ENCODE measurements at places on chromosomes 3 and 15.

GRCh38 chr3:138464491-138464860 is 30.1 kb downstream of the ESYT3 start:
- DNase-seq: no peak

- DNase-seq: no peak
Measured at GRCh38 chr3:150497956-150498355, 48.3 kb downstream of the SERP1 start.

DNA sequence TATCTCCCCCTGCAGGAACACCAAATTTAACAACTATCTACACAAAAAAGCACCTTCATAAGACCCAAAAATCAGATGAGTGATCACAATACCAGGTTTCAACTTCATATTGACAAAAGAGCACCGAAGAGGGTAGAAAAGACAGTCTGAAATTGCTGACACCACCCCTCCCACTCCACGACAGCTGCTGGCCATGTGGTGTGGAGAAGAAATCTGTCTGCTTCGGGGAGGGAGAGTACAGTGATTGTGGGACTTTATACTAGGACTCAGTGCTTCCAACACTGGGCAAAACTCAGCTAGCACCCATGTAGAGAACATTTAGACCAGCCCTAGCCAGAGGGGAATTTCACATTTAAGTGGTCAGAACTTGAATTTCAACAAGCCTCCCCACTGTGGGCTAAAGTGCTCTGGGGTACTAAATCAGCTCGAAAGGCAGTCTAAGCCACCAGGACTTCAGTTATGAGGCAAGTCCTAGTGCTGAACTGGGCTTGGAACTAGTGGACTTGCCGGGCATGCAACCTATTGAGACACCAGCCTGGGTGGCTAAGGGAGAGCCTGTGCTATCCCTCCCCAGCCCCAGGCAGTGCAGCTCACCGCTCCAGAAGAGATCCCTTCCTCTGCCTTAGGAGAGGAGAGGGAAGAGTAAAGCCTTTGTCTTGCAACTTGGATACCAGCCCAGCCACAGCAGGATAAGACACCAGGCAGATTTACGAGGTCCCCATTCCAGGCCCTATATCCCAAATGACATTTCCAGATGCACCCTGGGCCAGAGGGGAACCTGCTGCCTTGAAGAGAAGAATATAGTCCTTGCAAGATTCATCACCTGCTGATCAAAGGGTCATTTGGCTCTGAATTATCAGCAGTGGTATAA is 44.6 kb upstream of the POU1F1 start:
- no peak for DNase-seq

DNA sequence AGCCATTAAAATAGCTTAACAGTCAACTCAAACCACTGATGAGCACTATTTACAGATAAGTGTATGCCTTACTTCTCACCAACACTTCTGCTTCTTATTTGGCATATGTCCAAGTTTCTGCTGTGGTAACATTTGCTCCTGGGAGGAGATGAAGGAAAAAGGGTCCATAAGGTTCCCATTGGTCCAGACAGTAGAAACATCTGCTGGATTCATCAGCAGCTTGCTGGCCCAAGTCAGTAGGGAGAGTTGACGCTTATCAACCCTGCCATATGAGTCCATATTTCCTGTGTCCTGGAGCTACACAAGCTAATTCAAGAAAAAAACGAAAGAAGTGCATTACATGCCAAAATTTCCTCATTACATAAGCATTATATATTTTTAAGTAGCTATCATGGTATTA is 824.5 kb downstream of the CADM2 start:
- no peak for DNase-seq

DNA sequence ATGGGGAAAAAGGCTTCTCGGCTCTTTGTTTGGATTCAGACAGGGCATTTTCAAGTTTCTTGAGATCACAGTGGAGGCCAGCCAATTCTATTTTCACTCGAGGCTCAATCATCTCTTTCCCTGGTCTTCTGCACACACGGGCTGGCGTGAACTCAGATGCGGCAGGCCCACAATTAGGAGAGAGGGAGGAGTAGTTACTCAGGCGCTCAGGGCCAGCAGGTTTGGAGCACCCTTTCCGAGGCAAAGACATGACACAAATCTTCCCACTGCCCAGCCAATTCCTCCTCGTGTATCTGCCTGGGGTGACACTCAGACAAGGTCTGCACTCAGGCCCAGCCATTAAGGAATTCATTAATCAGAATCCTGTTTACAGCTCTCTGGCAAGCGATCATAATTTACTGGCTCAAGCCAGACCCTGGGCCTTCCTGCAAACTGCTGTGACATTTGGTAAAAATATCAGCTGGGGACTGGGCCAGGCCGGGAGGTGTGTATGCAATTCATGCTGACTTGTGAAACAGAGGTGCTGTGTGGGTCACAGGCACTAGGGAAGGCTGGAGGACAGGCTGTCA is 68.1 kb upstream of the TLE3 start:
- no peak for DNase-seq

GRCh38 chr3:173889596-173889995 is 492.1 kb downstream of the NLGN1 start:
- no peak for DNase-seq

DNA sequence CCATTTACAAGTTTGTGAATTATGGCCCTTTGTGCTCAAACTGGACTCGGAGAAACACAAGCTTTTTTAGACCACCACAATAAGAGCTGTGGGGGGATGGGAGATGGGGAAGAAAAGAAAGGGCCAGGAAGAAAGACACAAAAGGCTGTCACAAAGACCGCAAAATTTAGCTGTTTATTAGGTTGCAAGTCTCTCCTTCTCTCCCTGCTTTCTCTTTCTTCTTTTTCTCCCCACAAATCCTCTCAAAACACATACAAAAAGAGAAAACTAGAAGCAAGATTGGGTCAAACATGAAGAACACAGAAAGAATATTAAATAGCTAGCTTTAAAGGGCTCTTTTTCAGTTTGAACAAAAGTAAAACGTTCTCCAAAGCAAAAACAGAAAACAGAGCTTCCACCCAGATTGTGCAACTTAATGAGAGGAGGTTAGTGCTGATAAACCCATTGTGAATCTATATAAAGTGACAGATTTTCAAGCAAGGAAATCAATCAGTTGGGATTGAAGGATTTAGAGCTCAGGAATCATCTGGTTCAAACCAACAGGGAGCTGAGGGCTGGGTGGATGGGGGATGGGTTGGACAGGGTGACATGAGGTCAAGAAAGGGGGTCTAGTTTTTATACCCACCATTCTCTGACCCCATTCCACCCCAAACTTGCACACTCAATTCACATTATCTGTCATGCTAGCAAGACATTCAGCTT is 87.3 kb downstream of the DHX30 start:
- no peak for DNase-seq

DNA sequence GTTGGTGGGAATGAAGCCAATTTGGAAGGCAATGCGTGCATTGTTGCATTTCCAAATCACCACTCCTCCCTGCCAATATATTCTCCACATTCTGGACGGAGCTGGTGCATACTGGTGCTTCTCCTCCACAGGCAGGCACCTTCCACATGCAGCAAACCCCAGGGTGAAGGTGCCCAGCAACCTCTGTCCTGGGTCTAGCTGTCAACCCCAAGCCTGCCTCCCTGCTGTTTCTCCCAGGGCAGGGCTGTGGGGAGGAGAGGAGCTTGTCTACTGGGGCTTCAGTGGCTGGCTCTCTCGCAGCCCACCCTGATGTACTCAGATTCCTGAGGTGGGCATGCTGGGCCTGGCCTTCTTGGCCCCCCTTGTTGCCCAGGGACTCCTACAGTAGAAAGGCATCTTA is 20.1 kb downstream of the GASK1A start:
- no peak for DNase-seq

DNA sequence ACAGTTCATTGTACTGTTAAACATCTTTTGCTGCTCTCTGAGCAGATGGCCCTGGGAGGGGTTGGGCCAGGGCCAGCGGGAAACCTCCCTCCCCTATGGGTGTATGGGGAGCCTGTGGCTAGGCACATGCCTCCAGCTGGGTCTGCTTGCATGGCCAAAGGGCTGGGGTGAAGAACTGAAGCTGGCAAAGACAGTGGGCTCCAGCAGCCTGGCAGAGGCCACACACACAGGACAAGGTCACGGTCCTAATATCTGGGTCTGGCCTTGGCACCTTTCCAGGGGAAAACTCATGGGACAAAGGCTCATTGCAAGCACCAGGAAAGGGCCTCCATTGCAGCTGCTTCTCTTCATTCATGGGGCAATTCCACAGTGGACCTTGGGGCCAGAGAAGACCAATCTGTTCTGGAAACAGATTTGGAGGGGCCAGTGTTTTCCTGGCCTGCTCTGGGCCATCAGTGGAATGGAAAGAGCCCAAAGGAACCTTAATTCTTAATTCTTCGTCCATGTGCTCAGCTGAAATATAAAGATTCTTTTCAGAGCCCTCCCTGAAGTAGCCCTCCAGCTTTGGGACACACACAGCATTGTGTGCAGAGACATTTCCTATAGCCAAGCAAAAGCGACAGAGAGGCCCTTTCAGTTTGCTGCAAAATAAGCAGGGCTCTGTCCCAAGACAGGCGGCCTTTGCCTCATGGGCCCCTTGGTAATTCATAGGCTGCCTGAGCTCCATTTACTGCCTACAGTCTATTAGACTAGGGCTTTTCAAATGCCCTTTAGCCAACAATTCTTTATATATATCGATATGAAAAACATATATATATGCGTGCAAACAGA is 11.3 kb upstream of the LIMD1 start:
- no peak for DNase-seq

DNA sequence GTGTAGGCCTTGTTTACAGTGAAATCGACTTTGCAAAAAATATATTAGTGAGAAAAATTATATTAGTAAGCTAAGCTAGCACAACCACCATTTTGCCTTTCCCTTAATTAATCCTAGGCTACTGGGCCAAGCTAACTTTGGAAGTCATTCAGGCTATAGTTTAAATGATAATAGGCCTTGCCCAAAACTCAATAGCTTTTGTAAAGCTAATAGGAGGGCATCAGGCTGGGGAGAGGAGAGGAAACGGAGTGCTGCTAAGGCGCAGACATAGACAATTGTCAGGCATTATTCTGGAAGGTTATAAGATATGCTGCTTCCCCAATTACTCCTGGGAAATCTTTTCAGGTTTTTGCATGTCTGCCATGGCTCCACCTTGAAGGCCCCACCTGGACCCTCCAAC is 1286.0 kb downstream of the NSUN3 start:
- no peak for DNase-seq

DNA sequence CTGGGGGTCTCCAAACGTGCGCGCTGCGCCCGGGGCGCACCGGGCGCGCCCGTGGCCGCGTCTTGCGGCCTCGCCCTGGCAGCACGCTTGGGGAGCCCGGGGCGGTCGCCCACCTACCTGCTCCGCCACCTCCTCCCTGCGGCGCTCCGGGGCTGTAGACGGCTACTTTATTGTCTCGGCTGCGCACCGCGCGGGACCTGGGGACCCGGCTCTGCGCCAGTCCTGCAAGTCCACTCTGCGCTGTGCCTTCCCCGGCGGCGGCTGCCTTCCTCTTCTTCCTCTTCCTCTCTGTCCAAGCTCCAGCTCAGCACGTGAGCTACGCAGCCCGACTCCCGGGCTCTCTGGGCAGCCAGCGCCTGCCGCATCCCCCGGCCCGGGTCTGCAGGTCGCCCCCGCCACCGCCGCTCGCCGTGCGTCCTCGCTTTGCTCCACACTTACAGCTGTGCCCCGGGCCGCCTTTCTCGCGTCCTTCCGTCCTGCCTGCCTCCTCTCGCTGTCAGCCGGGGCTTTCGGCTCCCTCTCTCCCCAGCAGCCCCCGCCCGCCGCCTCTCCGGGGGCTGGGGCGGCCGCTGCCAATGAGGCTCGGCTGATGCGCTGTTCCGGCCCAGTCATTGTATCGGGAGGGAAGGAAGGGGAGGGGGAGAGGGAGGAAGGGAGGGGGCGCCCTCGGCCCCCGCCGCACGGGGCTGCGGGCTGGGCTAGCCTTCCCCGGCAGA is 156.4 kb upstream of the FRMD4B start:
- DNase-seq: peak; percentile 58

GRCh38 chr3:30760040-30760695 is 134.3 kb downstream of the GADL1 start:
- peak; percentile 41 for DNase-seq

GRCh38 chr3:38649500-38650247 is at the start of gene SCN5A:
Gene SCN5A (minus strand): TSS chr3:38649687. CDS start chr3:38633307, 16,380 bp downstream.
- no peak for DNase-seq

GRCh38 chr3:183252973-183253527 is at the start of gene B3GNT5:
Gene B3GNT5 (plus strand): TSS chr3:183253253. CDS start chr3:183269799, 16,546 bp downstream.
- peak; percentile 76 for DNase-seq

GRCh38 chr15:96372554-96372953 is 42.1 kb downstream of the NR2F2 start:
- DNase-seq: no peak

GRCh38 chr3:20511863-20512505 is 326.0 kb upstream of the SGO1 start:
- DNase-seq: peak; percentile 19

GRCh38 chr15:74958908-74959585 is 2.5 kb upstream of the RPP25 start:
- DNase-seq: no peak

DNA sequence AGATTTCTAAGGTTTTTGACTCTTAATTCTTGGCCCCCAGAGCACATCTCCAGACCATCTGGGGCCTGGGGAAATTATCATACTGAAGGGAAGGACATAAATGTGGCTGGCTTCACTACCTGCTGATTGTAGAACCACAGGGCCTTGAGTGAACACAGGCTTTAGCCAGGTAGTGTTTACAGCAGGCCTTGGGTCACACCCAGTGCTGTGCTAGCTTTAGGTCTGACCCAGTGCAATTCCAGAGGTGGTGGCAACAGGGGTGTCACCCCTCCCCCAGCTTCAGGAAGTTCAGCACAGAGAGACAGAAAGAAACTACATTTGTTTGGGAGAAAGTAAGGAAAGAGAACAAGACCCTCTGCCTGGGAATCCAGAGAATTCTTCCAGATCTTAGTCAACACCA is 24.1 kb downstream of the PDCD10 start:
- no peak for DNase-seq

GRCh38 chr3:124504332-124505059 is 225.8 kb upstream of the UMPS start:
- no peak for DNase-seq

DNA sequence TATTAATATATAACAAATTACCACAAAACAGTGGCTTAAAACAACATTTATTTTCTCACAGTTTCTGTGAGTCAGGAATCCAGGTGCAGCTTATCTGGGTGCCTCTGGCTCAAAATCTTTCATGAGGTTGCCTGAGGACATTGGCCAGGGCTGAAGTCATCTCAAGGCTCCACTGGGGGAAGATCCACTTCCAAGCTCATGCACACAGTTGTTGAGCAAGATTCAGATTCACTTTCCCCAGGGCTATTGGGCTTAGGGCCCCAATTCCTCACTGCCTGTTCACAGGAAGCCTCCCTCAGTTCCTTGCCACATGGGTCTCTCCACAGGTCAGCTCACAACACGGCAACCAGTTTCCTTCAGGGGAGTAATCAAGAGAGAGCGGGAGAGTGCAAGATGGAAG is 35.0 kb downstream of the RFTN1 start:
- peak; percentile 5 for DNase-seq

DNA sequence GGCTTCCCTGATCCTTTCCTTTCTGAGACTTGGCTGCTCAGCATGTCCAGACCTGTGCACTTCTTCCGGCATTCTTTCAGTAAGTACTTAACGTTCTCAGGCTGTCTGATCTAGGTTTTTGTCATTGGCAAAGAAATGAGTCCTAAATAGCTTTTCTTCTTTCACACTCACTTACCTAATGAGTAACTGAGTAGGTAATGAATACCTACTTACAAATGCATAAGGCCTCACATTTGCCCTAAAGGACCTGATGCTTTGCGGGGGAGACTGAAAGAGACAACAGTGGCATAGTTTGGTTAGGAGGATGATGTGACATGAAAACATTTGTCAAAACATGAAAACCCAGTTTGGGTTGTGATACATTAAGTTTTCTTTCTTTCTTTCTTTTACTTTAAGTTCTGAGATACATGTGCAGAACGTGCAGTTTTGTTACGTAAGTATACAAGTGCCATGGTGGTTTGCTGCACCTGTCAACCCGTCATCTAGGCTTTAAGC is 516.7 kb upstream of the CFAP20DC start:
- DNase-seq: no peak

GRCh38 chr3:172247525-172248274 is 200.6 kb downstream of the GHSR start:
- no peak for DNase-seq
